ENCODE measurements at places on chromosomes 3 and 15. TPM values are rescaled to one million over a fixed set of nuclear protein-coding genes. Genes with fewer than 3 reads are reported as not detected.

Gene GOLGA6L10
- 0.31 TPM for total RNA-seq

Gene PYGO1
- 3.3 TPM for total RNA-seq

Gene C3orf20
- total RNA-seq, result not detected

Gene NR2F2
- 27.9 TPM for total RNA-seq

Gene BCHE
- total RNA-seq, result 0.03 TPM

Gene PLCH1
- 0.53 TPM for total RNA-seq

Measured in HT1080 (cell line).